ENCODE measurements at places on chromosomes 11 and 22.

- DNase-seq: no peak
Observed at GRCh38 chr22:48249713-48250268, 1487.3 kb downstream of the TBC1D22A start.

DNA sequence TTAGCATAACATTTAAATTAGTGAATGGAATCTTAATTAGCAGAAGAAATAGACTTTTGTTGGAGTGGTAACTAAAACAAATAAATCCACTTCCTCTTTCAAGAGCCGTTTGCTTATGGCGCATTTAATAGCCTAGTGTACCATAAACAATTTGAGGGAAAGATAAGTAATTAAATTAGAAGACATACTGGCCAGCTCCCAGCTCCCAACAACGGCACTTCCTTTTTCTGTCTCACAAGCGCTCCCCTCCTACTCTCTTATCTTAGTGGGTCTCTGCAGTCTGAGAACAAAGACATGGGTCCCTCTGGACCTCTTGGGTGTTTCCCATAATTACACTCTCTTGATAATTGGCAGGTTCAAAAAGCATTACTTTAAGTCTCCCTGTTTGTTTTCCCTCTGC is 146.0 kb downstream of the OPCML start:
- no peak for DNase-seq

- no peak for DNase-seq
Observed at GRCh38 chr11:1112351-1113191, 37.9 kb downstream of the MUC2 start.

- peak; percentile 66 for DNase-seq
Observed at GRCh38 chr11:1693327-1694063, 3.5 kb upstream of the KRTAP5-6 start.

- DNase-seq: no peak
Observed at GRCh38 chr22:46240506-46240905, 9.6 kb downstream of the CDPF1 start.

- DNase-seq: peak; percentile 57
Observed at GRCh38 chr11:67438158-67438902, 848 bp upstream of the PTPRCAP start.

GRCh38 chr11:26623076-26623659 is 51.1 kb upstream of the MUC15 start:
- no peak for DNase-seq

GRCh38 chr11:70751142-70751734 is 352.9 kb downstream of the CTTN start:
- no peak for DNase-seq

- DNase-seq: peak; percentile 24
Observed at GRCh38 chr11:72736452-72737069, 15.6 kb downstream of the ARAP1 start.

GRCh38 chr11:119878990-119879389 is 150.0 kb upstream of the NECTIN1 start:
- DNase-seq: no peak

GRCh38 chr11:110797453-110797852 is 85.2 kb upstream of the ARHGAP20 start:
- no peak for DNase-seq

GRCh38 chr11:57604296-57605027 is 7.0 kb downstream of the SERPING1 start:
- no peak for DNase-seq

GRCh38 chr22:40407831-40408717 is 37.7 kb downstream of the SGSM3 start:
- no peak for DNase-seq

- DNase-seq: no peak
Observed at GRCh38 chr11:16809886-16810668, 71.6 kb downstream of the C11orf58 start.

GRCh38 chr11:74775762-74776161 is 27.1 kb downstream of the RNF169 start:
- no peak for DNase-seq

DNA sequence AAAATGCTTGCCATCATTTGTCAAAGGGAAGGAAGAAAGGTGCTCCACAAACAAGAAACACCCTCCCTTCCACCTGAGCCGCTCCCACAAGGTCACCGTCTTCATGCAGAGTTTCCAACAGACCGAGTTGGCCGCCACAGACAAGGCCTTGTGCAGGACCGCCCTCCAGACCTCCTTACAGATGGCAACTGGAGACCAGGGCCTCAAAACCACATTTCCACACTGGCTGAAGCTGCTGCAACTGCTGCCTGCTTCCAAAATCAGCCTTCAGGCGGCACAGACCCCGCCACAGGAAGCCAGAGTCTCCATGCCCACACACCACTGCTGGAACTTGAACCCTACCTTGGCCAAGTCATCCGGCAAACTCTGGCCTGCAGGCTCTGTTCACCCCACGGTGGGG is 6.3 kb downstream of the DEAF1 start:
- no peak for DNase-seq

GRCh38 chr11:72951193-72951592 is 137.0 kb downstream of the ATG16L2 start:
- DNase-seq: no peak

DNA sequence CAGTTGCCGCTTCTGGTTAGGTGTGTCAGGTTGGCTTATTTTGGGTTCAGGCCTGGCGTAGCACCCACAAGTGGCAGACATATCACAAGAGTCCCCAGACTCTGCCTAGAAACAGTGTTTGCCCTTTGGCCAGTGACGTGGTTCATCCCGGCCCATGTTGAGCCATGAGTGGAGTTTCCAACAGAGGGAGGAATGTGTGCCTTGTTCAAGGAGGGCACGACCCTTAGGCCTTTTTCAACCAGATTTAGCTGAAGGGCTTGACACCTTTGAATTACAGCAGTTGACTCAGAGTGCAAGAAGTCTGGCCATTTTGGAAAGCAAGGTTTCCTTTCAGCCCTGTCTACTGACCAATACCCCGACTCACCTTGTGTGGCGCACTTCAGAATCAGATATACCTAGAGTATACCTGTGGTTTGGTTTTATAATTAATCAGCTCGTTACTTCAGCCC is 15.1 kb upstream of the AIFM3 start:
- no peak for DNase-seq

- DNase-seq: no peak
Observed at GRCh38 chr11:19474954-19475721, 234.4 kb upstream of the E2F8 start.

DNA sequence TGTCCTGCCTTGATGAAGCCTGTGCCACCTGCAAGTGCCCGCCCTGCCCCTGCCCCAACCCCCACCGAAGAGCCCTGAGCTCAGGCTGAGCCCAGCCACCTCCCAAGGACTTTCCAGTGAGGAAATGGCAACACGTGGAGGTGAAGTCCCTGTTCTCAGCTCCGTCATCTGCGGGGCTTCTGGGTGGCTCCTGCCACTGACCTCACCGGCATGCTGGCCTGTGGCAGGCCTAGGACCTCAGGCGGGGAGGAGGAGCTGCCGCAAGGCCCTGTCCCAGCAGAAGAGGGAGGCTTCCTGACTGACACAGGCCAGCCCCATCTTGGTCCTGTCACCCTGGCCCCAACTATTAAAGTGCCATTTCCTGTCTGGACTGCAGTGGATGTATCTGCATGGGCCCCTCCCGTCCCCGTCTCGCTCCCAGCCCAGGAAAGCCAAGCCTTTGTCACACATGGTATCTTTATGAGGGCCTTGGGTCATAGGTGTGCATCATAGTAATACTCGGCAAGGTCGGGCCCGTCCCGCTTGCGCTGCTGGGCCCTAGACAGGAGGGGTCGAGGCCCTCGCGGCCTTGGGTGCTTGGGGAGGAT is 882 bp downstream of the FREY1 start:
- no peak for DNase-seq

DNA sequence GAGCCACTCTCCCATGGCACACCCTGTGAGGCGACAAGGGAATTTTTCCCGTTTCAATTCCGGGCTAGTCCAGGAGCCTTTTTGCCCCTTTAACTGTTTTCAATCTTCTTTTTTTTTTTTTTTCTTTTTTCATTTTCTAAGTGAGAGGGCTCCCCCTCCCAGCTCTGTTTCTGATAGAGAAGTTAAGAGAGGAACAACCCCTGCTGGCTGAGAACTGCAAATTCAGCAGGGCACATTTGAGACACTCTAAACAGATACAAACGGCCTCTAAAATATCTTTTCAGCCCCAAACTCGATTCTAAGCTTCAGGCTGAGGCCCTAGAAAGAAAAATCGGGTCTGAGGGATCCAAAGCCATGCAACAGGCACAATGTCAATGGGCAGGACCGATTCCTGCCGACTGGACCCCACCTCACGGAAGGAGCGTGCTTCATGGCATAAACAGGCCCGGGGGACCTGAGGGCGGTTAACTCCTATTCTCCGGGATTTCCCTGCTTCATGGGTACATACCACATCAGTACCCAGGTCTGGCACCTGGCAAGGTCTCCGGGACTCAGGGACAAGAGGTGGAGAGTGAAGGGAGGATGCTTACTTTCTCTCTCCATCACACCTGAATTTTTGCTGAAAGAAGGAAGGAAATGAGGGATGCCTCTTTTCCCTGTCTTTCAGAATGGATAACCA is 627.5 kb downstream of the BUD13 start:
- DNase-seq: no peak

DNA sequence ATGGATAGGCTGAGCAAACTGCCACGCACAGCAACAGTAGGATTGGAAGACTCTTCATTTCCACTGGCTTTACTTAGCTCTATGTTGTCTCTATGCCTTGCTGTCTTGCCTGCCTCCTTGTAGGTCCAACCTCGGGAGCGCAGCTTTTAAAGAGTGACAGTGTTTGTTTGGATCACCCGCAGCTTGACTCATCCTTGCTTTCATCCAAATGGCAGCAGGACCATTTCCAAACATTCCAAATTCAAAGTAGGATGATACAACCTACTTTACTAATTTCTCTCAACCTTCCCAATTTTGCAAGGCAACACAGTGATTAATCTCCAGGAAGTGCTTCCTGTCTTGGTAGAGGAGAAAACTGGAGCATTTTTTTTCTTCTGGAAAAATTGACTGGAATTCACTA is at the start of gene MMP3:
MMP3 (minus strand) TSS at position 121 of the 400 bp plus-strand sequence; CDS start at position 58, 63 bp downstream.
- DNase-seq: no peak

DNA sequence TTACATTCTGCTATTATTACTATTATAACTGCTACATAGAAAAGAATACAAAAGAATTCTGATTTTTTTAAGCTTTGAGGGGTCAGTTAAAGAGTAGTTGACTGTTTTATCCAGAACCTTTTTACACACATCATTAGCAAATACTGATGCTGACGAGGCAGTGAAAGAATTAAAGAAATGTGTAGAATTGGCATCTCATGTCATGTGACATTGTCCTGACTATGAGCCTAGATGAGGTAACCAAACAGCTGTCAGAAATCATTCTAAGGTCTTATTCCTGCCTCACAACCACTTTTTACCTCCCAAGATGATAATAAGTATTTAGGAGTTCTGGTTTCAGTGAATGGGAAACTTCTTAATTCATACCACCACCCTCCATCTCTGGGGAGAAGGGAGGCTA is 121.0 kb downstream of the SLC1A2 start:
- DNase-seq: no peak

GRCh38 chr22:45006964-45007390 is 2.8 kb downstream of the PHF21B start:
- no peak for DNase-seq

DNA sequence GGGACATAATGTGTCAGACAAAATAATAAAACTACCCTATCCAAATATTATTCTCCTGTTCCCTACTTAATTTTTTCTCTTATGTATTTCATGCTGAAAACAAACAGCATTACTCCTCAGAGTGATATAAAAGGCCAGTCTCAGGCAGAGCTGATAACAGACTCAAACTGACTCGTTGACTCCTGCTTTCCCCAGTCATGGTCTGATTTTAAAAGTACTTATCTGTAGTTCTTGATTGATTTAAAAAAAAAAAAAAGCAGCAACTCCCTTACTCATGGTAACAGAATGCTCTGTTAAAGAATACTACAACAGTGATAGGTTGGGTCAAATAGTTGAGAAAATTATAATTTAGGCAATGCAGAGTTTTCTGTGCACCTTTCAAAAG is 90.3 kb upstream of the BARX2 start:
- DNase-seq: no peak

DNA sequence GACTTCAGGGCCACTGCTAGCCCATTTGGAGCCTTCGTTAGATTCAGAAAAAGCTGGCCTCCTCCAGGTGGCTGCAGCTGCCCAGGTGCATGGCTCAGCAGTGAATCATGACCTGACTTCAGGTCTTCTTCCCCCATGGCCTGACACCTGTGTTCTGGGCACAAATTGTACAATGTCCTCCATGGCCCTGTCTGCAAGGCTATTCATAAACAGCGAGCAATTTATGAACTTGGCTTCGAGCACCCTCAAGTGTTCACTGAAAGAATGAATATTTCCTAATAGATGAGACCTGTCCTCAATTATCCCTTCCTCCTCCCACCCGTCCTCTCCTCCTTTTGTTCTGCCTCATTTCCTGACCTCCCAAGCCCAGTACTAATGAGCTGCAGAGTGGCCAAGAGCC is 12.2 kb upstream of the VPS37C start:
- DNase-seq: no peak

GRCh38 chr22:47612311-47612910 is 850.0 kb downstream of the TBC1D22A start:
- no peak for DNase-seq

GRCh38 chr11:1838077-1838425 is 730 bp upstream of the TNNI2 start:
- DNase-seq: no peak

GRCh38 chr11:104001561-104002056 is 34.8 kb upstream of the DDI1 start:
- no peak for DNase-seq

Measured in stimulated activated CD4-positive, alpha-beta T cell treated with anti-CD3 and anti-CD28 coated beads, Interleukin-15, amount 100 ng/mL, for 1 hour (primary cell).